Activated T-cell treated with anti-CD3 and anti-CD28 coated beads, Interleukin-2, amount 50 U/mL, for 48 hours (primary cell): ENCODE measurements at places on chromosomes 2 and 18.
A peak's percentile ranks its signal among the peaks of the same experiment; 100 is the strongest.

DNA sequence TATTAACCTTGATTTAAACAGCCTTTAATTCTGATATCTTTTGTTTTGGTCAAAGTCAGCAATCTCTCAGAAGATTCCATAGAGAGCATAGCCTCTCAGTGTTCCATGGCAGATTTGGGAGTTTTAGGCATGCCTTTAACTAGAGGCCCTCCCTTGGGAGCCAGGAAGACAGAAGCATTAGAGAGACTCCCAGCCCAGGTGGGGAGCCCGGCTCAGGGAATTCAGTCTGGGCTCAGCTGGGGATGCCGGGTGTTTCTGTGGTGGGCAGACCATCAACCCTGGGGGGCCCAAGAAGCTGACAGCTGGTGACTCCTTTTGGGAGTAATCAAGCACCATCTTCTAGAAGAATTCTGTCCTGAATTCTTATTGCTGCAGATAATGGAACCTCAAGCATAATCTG is 99.7 kb upstream of the CELF4 start:
- DNase-seq, result no peak

DNA sequence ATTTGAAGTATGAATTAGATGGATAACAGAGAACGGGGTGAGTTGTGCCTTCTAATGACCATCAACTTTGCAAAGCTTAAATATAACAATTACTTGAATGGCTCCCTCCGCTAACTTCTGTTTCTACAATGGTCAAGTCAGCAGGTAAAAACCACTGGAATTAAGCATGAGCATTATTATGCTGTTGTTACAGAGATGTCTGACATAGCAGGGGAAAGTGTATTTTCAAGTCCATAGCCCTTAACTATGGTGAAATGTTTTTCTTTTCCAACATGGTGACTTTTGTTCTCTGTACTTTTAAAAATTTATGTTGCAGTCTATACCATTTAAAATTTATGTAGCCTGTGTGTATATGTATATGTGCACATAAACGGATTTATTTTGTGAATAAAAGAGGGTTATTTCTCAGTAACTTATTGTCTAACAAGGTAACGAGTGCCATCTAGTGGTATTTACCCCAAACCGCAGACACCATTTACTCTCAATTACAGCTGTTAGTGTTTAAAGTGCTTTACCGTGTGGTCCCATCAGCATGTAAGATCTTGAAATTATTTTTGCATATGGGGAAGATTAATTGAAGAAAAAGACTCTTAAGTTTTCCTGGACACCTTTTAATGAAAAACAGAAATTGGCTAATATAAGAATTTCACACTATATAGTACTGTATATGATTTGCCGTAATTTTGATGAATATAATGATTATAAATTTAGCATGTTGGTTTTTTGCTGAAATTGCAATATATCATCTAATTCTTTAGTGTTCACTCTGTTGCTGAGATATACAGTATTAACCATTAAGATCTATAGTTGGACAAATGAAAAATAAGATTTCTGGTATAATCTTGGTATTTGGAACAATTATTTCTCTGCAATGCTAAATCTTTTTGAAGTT is 78.2 kb downstream of the UBE2E3 start:
- DNase-seq, result no peak

GRCh38 chr2:120802158-120802557 is 66.5 kb downstream of the GLI2 start:
- DNase-seq, result no peak

GRCh38 chr2:227860221-227860641 is 11.2 kb upstream of the DAW1 start:
- no peak for DNase-seq

DNA sequence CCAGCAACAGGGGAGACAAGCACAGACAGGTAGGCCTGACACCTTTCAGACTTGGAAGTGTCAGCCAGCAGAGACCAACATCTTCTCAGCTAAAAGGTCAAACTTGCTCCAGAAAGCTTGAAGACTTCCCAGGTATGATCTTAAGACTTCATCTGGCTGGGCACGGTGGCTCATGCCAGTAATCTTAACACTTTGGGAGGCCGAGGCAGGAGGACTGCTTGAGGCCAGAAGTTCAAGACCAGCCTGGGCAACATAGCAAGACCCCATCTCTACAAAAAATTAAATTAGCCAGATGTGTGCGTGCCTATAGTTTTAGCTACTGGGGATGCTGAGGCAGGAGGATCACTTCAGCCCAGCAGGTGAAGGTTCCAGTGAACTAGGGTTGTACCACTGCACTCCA is 39.0 kb upstream of the SPRED2 start:
- no peak for DNase-seq

DNA sequence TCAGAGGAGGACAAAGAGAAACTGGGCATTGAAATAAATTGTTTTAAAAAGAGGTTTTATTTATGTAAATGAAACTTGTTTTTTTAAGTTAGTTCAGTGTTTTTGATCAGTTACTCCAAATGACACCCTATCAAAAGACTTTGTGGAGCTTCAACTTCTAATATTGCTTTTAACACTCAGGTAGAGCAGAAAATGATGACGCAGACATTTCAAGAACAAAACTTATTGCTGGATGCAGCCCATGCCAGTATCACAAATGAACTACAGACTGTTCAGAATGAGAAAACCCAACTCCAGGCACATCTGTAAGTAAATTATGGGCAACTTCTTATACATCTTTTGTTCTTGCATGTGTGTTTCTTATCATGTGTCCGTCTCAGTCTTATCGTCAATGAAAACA is 36.4 kb downstream of the CCDC150 start:
- DNase-seq, result no peak

- DNase-seq, result no peak
These were observed 10.4 kb downstream of the IL1RN start for GRCh38 chr2:113137827-113138226.

- DNase-seq, result no peak
These were observed 255.7 kb downstream of the HNMT start for GRCh38 chr2:138219961-138220360.

- no peak for DNase-seq
These were observed 77.5 kb downstream of the FAM171B start for GRCh38 chr2:186771395-186771794.

DNA sequence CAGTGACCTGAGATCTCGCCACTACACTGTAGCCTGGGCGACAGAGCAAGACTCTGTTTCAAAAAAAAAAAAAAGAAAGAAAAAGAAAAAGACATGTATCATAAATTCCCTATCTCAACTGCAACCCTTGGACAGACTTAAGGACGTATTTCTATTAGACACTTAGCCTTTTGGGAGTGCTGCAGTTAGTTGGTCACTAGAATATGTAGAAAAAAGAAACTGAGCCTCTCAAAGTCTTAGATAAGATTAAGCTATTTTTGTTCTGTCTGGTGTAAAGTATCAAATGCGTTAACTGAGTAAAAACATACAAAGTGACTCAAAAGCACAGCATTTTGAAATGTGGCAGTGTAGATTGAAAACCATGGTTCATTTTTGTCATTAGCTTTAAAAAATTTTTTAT is 7.3 kb downstream of the NBEAL1 start:
- no peak for DNase-seq

- no peak for DNase-seq
These were observed 10.0 kb upstream of the ALLC start for GRCh38 chr2:3647831-3648651.

GRCh38 chr2:8794923-8795825 is 42.2 kb downstream of the KIDINS220 start:
- no peak for DNase-seq

GRCh38 chr18:6836331-6836730 is 106.8 kb downstream of the ARHGAP28 start:
- DNase-seq, result no peak

- DNase-seq, result peak; percentile 3
These were observed 135.3 kb downstream of the PTGR3 start for GRCh38 chr18:75073654-75074053.

GRCh38 chr18:74514860-74515495 is 18.8 kb downstream of the CNDP2 start:
- no peak for DNase-seq

GRCh38 chr18:22503803-22504202 is 86.1 kb upstream of the CTAGE1 start:
- no peak for DNase-seq

DNA sequence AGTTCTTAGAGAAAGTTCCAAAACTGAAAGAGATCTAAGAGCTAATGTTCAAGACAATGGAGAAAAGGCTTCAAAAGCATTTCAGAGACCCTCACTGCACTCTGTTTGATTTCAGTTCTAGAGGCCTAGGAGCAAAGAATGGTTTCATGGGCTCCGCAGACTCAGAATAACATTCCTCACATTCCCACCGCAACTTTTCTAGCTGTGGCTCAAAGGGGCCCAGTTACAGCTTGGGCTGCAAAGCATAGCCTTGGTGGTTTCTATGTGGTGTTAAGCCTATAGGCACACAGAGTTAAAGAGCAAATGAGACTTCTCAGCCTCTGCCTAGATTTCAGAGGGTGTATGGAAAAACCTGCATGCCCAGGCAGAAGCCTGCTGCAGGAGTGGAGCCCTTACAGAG is 73.0 kb downstream of the FSIP2 start:
- DNase-seq, result no peak

- no peak for DNase-seq
These were observed 17.8 kb downstream of the NLRC4 start for GRCh38 chr2:32246911-32247310.

DNA sequence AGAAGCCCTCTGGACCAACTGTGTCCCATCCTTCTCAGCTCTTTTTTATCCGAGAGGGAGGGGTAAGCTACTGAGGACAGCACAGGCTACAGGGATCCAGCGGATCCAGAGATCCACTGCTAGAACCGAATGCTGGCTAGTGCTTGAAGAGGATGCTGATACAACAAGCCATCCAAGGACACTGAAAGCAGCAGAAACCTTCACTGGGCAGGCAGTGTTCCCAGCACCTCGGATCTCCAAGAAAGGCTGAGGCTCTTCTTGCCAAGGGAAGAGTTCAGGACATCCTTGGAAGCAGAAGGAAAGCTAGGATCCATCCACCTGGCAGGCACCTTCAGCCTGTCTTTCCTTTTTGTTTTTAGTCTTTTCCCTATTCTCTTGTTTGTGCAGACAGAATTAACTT is 13.2 kb upstream of the FHOD3 start:
- no peak for DNase-seq

DNA sequence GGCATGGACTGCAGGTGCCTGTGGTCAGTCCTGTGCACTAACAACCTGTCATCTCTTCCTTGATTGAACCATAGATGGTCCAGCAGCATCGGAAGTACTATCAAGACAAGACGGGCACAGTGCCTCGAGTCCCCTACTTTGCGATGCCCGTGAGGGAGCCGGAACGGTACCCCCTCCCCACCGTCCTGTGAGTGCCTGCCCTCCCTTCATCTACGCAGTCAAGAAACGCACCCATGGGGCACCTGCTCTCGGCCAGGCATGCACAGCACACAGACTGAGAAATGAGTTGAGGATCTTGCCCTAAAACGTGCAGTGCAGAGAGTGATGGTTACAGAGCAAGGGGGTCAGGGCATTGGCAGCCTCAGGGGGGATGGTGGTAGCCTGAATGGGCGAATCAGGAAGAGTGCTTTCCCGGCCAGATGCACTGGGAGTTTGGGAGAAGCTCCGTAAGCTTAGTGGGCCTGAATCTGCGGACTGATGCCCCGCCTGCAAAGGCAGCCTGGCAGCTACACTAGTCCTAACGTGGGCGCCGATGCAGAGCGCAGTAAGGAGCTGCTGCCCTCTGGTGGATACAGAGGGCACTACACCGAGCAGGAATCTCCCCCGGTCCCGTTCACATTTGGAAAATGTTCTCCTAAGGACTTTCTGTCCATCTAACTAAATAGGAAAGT is 63.6 kb downstream of the CIB4 start:
- DNase-seq, result peak; percentile 79

- DNase-seq, result no peak
These were observed 238.3 kb upstream of the RASGRP3 start for GRCh38 chr2:33238111-33238510.

DNA sequence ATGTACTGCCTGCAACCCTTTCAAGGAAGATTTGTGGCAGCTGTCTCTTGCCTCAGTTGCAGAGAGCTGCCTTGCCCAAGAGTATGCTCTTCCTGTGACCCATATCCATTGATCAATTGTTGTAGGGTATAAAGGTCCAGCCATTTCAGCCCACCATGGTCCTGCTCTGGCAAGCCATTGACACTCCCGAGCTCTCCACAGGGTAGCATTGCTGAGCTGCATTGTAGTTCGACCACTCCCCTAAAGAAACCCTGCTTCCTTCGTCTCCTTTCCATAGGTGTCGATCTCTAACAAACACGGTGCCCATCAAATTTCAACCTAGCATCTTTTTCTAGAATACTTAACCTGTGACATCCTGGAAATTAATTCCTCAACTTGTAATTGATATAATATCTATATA is 104.9 kb upstream of the NDUFV2 start:
- DNase-seq, result no peak

- DNase-seq, result no peak
These were observed 5.3 kb downstream of the DDX1 start for GRCh38 chr2:15596968-15597367.

GRCh38 chr2:240013343-240013742 is 11.8 kb downstream of the NDUFA10 start:
- no peak for DNase-seq

- DNase-seq, result no peak
These were observed 390.9 kb upstream of the VWC2L start for GRCh38 chr2:214019973-214020345.
